Lower lobe of right lung (tissue), 2 donors: ENCODE measurements at places on chromosomes 5 and 9.

DNA sequence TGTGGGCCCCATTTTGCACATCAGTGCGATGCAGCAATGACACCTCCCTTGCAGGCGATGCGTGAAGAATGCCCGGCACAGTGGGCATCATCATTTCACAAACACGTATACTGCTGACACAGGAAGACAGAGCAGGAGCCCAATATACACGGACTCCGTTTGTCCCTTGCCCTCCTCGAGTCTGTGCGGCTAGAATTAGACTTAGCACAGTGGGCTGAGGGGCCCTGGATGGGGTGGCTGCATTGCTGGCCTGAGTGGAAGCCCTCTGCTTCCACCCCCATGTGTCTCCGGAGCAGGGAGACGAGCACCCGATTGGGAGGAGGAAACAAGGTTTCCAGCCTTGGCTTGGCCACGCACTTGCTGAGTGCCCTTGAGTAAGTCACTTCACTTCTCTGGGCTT, 40.8 kb downstream of the GSN start:
- peak; percentile 23 for DNase-seq

- no peak for DNase-seq
Observed at GRCh38 chr5:100505984-100506670, 29.0 kb upstream of the FAM174A start.

GRCh38 chr5:7955476-7955875, 86.5 kb downstream of the MTRR start:
- no peak for DNase-seq

DNA sequence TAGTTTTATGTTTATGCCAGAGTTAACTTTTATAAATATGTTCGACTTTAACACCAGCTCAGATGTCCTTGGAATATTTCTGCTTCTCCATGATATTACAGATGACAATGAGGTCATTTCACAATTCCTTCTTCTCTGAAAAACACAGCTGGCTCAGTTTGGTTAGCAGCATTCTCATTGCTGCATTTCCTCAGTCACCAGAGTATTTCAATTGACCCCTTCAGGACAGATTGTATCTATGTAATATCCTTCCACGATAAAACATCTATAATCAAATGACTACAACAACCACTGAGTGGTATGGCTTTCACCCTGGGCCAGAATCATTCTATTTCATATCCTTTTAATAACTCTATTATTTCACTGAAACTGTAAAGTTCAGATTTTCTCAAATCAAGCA, 148.7 kb downstream of the OXCT1 start:
- no peak for DNase-seq
